Activated T-helper 17 cell treated with anti-CD3 and anti-CD28 coated beads, Interleukin-2, amount 50 U/mL, for 72 hours (primary cell): ENCODE measurements at places on chromosomes 3 and 15.

- ATAC-seq, result no peak
These were observed 81.0 kb downstream of the PLXNA1 start for GRCh38 chr3:127063916-127064315.

DNA sequence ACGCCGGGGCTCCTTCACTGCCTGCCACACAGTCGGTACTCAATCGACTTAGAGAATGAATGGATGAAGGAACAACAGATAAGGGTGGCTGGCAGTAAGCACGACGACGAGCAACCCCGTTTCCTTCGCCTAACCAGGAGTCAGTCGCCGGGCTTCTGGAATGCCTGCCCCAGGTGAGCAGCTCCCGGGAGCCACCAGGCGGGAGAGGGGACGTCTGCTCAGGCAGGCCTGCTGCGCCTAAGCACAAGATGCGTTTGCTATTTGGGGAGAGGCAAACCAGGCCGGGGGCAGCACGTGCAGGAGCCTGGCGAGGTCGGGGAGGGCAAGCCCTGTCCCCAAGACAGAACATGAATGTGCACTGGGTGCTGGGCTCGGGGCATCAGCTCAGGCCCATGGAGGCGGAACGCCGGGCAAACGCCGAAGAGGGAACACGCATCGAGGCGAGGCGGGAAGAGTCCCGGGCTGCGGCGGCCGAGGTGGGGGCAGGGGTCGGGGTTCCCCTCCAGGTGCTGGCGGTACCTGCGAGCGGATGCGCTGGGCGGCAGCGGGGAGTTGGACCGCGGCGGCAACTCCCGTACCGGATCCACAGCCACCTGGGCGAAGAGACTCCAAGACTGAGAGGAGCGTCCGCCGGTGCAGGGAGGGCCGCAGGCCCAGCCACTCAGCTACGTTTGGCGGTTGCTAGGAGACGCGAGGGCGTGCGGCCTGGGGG is at the start of gene CFAP92:
Gene CFAP92, minus strand, starts transcription at position 616 of the 712 bp plus-strand sequence. CDS start 772 bp downstream, outside the sequence.
- peak; percentile 100 for ATAC-seq

DNA sequence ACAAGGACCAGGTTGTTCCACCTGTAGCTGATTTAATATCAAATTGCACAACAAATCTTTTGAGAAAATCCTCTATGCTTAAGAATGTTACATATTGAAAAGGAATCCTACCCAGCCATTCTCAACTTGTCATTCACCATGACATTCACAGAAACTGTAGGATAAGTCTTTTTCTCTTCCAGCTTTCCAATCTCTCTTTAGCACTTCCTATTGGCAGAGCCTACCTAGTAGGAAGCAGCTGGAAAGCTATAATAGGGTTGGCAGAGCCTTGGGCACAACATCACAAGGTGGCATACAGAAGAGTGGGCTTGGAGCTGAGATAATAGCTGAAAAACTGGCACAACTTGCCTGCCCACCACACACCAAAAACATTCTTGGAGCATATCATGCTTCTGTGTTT is 67.3 kb upstream of the NUDT16 start:
- no peak for ATAC-seq

DNA sequence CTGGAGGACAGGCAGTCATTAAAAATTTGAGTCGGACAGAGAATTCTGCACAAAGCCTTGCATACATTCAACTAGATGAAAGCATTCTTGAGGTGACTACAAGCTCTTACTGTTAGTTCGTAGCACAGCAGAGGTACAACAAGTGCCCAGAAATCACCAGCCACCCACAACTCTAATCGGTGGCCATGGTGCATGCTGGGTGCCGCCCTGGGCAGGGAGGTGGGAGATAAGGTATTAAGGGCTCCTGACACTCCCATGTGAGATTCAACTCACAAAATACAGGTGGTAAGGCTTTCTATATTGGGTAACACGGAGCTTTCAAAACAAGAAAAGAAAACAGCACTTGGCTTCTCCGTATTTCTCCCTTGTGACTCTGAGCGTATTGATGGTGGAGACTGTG is 66.0 kb downstream of the MEIS2 start:
- no peak for ATAC-seq

DNA sequence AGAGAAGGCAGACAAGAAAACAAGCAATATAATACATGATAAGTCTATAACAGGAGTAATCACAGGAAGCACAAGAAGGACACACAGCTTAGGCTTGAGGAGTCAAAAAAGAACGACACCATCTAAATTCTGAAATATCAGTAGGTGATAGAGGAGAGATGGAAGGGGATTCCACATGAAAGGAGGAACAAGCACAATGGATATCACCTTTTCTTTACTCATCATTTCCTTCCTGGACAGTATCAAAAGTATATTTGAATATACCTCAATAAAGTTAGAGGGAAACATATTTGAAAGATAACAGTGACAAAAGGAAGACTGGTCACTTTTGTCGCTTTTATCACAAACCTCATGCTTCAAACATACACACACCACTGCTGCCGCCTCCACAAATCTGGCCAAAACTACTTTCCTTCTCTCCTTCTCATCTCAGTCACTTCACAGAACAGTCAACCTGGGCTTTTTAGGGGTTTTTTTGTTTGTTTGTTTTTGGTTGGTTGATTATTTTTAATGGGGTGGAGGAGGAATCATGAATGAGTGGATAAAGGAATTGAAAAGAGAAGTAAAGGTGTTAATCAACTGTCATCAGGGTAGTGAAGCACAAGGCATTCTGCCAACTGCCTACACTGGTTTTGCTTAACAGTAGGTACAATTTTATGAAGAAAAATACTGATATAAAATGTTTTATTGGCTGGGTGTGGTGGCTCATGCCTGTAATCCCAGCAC is 18.5 kb downstream of the DENND4A start:
- ATAC-seq, result peak; percentile 86

DNA sequence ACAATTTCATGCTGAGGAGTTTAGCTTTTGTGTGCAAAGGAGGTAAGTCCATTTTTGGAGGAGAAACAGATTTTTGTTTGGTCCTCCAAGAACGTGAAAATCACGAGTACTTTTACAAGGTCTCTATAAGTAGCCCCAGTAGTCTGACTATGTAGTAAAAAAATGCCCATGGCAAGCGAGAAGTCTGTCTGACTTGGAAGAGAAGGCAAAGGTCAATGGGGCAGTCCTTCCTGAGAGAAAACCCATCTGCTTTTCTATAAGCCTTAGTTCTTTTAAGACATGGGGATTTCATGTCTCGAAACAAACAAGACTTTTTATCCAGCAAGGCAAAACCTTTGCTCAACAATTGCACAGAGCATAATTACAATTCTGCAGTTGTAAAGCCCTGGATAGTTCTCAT is 183.2 kb downstream of the GAP43 start:
- ATAC-seq, result no peak
